Spinal cord (tissue), 10 donors: ENCODE measurements at places on chromosomes 2 and 18. TPM values are rescaled to one million over a fixed set of nuclear protein-coding genes. Genes with fewer than 3 reads are reported as not detected.

The VWC2L gene
- 5.6 TPM for polyA plus RNA-seq

The TFCP2L1 gene
- polyA plus RNA-seq: 0.89 TPM

The CTAGE1 gene
- not detected for polyA plus RNA-seq

The SLC19A3 gene
- polyA plus RNA-seq: 6.1 TPM

The EMILIN1 gene
- polyA plus RNA-seq: 16.2 TPM

The ATP5MC3 gene
- polyA plus RNA-seq: 300 TPM

The ABCG5 gene
- polyA plus RNA-seq: 0.44 TPM

The NEB gene
- polyA plus RNA-seq: 7.0 TPM

The GPR155 gene
- polyA plus RNA-seq: 23.3 TPM

The SIGLEC15 gene
- 0.47 TPM for polyA plus RNA-seq

The PLB1 gene
- 10.5 TPM for polyA plus RNA-seq

The TRIM43 gene
- not detected for polyA plus RNA-seq

The CPO gene
- 0.53 TPM for polyA plus RNA-seq

The ASAP2 gene
- 34.4 TPM for polyA plus RNA-seq

The GDF7 gene
- 1.4 TPM for polyA plus RNA-seq

The SPP2 gene
- polyA plus RNA-seq: 0.51 TPM

The CEBPZ gene
- 49.9 TPM for polyA plus RNA-seq

The GAD1 gene
- polyA plus RNA-seq: 80.7 TPM

The AQP12B gene
- polyA plus RNA-seq: 0.44 TPM

The TDRD15 gene
- polyA plus RNA-seq: 0.48 TPM

The TCF4 gene
- polyA plus RNA-seq: 94.5 TPM

The WDCP gene
- 9.5 TPM for polyA plus RNA-seq

The DAW1 gene
- 8.7 TPM for polyA plus RNA-seq

The BUB1 gene
- polyA plus RNA-seq: 13.2 TPM

The ESPNL gene
- polyA plus RNA-seq: 0.43 TPM
